CD4-positive, alpha-beta T cell (primary cell): ENCODE measurements at places on chromosomes 6 and 20. TPM values are rescaled to one million over a fixed set of nuclear protein-coding genes. Genes with fewer than 3 reads are reported as not detected.

Gene ME1
- total RNA-seq = not detected

DNA sequence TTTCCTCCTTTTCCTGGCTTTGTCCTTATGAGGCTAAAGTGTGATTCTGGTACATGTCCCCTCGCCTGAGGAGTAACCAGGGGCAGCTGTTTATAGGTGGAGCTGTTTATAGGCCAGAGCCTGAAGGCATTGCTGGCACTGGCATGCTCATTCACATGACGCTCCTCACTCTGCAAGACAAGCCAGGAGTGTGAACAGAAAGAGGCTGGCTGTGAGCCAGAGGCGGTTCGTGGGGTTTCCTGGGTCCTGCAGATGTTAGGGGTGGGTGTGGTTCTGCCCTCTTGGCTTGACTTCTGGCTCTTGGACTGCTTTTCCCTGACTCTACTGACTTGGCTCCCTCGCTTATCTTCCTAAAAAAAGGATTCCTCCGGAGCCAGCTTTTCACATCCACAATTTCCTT is 12.8 kb upstream of the MDFI start:
- H3K27ac ChIP-seq = no peak overlapping the region
- no peak for DNase-seq
- no peaks in the 10 kb centered on the region for H3K27me3 ChIP-seq
- no peak overlapping the region for H3K4me3 ChIP-seq

DNA sequence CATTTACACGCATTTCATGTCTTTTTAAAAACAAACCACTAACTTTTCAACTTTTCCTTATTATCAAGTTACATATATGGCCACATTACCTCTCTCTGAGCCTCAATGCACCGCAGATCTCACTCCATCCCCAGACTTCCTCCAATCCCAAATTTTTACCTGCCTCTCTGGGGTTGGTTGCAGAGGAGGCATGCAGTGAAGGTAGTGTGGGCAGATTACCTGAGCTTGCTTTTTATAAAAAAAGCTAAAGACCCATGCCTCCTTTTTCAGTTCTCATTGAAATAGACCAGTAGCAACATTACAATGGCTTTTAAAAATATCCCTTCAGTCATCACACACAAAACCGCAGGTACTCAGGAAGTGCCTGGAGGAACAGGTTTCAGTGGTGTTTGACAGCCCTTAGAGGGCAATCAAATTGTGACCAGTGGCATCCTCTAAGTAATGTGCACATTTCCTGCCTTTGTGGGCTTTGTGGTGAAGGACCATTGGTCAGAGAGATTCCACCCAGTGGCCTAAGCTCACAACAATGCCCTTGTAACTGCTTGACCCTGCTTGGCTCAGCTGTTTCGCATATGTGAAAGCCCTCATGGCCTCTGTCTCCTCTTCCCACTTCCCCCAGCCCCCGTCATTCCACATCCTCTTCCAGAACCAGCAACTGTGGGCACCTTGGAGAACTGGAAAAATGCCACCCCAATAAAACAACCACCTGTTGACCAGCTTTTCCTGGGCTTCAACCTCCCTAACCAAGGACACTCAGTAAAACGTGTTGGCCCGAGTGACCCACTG is 30.2 kb upstream of the IL17A start:
- no peak for DNase-seq
- no peaks in the 10 kb centered on the region for H3K4me1 ChIP-seq
- no peak overlapping the region for H3K27ac ChIP-seq
- H3K36me3 ChIP-seq = no peaks in the 10 kb centered on the region

- peaks cover 22% of the 10 kb centered on the region for H3K4me1 ChIP-seq
- no peak overlapping the region for H3K4me3 ChIP-seq
- no peaks in the 10 kb centered on the region for H3K36me3 ChIP-seq
- H3K27me3 ChIP-seq = no peaks in the 10 kb centered on the region
Measured at GRCh38 chr6:149354009-149354408, 36.5 kb downstream of the TAB2 start.
